ENCODE measurements at places on chromosomes 1 and 21.

DNA sequence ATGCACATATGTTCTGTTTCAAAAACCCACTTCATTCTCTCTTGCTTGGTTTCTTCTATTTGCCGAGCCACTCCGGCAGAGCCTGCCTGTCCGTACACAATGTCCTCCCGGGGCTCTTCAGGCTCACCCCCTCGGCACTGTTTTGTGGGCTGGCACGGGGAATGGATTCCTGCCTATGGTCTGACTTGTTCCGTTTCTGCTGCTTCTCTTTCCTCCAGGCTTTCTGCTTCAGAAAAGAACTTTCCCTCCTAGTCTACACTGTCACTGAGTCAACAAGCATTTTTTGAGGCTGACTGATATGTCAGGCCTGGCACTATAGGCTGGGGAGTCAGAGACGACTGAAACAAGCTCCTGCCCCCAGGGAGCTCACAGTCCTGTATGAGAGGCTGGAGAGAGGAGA lies 28.4 kb upstream of the SARS1 start:
- DNase-seq, result peak; percentile 29

- DNase-seq, result no peak
Observed at GRCh38 chr1:119038363-119038762, 50.2 kb upstream of the TBX15 start.

DNA sequence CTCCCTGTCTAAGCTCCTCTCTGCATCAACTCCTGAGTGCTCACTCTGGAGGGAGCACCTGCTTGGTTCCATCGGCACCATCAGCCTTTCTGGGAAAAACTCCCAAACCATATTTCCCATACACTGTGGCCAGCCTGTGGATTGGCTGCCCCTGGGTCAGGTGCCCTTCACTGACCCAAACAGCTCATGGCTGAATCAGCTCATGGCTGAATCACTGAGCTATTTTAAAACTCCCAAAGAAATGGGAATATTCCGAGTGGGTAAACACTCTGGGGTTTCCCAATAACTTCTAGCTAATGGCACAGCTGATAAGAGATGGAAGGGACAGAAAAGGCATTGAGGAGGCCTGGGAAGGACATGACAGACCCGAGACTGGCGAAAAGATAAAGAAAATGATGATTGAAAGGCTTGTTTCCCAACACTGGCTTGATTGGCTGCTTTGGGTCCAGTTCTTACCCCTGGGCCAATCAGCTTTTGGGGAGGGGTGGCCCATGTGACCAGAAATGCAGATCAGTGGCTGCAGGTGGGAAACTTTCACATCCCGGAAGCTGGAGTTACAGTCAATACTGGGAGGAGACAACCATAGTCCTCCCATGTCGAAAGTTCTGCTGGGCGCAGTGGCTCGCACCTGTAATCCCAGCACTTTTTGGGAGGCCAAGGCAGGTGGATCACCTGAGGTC lies 37.3 kb upstream of the KAZN start:
- peak; percentile 72 for DNase-seq

- peak; percentile 23 for DNase-seq
Observed at GRCh38 chr1:89277725-89278124, 5.1 kb upstream of the GBP5 start.

GRCh38 chr1:57500136-57500830 lies 76.4 kb upstream of the DAB1 start:
- no peak for DNase-seq

- DNase-seq, result no peak
Observed at GRCh38 chr1:176466514-176466913, 3.5 kb downstream of the PAPPA2 start.

DNA sequence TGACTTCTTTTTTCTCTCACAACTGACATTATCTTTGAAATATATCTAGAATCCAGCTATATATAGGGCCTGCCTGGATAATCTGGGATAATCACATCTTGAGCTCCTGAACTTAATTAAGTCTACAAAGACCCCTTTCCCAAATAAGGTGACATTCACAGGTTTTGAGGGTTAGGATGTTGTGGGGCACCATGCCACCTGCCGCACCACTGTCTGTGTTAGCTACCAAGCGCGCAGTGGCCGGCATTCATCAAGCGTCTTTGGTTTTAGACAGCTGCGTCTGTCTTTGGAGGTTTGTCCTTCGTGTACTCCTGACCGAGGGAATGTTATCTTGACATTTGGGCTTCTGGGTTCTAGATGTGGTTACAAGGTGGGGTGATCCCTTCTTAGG lies 7.5 kb downstream of the TRAPPC10 start:
- no peak for DNase-seq

GRCh38 chr1:106268070-106268469 lies 788.4 kb upstream of the PRMT6 start:
- DNase-seq, result no peak

GRCh38 chr1:13832100-13832499 lies 132.1 kb downstream of the PRDM2 start:
- no peak for DNase-seq

DNA sequence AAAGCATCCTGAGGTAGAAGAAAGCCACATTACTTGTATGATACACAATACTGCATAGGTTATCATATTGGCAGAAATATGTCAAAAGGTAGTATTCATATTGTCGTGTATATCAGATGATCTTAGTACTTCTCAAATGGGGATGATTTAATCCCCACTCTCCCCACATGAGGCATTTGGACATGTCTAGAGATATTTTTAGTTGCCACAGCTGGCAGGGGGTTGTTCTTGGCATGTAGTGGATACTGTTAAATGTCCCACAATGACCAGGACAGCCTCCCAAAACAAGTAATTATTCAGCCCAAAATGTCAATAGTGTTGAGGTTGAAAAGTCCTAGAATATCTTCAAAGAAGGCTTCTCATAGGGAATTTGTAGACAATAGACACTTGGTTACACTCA lies 162.8 kb downstream of the NEGR1 start:
- no peak for DNase-seq

DNA sequence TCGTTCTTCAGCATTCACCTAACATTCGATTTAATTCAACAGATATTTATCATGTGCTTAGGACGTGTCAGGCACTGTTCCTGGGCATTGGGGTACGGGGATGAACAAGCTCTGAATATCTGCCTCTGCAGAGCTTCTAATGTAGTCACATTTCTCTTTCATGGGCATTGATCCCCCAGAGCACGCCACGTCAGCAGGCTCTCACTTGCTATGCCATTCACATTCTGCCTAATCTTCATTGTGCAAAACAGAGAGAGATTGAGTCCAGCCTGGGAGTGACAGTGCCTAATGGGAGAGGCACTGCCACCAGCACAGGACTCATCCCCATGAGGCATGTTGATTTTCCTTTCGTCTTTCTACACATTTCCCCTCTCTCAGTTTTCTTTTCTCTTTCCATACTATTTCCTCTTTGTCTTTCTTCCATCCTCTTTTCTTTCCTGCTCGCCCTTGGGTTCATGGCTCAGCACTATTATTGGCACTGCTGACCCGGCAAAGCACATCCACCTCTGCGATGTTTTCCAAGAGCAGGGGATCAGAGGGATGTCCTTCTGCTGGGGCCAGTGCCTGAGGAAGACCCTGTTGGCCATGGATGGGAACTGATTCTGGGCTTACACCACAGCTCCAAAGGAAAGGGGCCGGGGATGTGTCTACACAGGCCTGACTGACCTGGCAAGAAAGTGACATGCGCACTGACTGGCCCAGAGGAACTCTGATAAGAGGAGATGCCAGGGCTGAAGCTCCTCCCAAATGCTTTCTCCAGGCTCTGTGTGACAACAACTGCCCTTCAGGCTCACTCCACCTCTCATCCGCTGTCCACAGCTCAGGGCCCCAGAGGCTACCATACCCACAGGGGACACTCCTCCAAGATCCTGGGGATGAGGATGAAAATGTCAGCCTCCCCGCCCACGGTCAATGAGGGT lies 195.9 kb downstream of the TOMM20 start:
- no peak for DNase-seq

DNA sequence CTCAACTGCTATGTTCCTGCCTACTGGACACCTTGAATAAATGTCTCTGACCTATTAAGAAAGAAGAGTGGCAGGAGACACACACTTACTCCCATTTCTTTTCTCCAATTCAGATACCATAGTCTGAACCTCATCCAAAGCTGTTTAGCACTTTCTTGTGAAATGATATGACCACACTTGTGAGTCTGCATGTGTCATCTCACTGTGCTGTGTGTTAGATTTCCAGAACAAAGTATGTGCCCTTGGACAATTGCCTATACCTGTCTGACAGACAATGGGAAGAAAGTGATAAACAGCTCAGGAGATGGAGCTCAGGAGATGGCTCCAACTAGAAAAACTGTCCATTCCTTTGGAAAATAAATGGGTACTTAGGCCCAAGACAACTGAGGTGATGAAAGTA lies 48.4 kb downstream of the USP48 start:
- no peak for DNase-seq

DNA sequence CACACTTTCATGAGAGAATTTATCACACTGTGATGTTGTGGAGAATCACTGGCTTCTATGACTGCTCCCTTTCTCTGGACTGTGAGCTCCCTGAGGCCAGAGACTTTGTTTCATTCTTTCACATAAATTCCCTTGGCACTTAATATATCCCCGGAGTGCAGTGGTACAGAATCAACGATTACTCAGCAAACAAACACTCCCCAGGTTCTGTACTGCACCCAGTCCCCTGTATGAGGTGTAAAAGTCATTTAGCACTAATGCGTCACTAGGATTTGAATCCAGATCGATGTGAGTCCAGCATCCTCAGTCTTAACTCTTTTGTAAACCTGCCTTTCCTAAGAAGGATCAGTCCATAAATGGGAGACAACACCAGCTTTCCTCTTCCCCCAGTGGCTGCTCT lies 6.8 kb upstream of the UTP25 start:
- no peak for DNase-seq

DNA sequence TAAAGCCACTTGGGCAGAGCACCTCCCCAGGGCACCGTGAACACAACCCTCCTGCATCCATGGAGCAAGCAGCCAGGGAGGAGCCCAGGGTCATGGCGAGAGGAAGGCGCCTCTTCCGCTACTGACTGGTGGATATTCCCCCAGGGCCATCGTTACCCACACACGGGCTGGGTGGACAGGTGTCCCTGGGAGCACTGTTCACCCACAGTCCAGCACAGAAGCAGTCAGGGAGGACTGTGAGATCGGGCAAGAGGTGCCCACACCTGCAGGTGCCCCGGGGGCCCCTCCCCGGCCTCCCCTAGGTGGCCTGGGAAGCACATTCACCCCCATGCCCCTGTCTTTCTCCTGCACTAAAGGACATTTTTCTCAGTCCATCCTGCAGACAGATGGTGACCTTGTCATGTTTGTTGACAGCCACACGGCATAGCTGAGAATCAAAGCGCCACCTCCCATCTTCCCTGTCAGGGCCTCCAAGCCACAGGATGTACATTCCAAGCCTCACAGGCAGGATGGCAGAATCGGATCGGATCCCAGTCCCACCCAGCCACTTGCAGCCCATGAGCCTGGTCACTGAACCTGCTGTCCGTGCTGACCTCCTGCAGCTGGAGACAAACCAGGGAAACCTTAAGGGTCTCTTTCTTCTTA lies 160.2 kb downstream of the PRDM16 start:
- no peak for DNase-seq

GRCh38 chr1:160205242-160206035 lies at the start of gene PEA15:
TSS of gene PEA15 (plus strand) at chr1:160205384. CDS start at chr1:160211545, 6,161 bp downstream.
- DNase-seq, result peak; percentile 90

GRCh38 chr1:9717193-9718005 lies 65.9 kb downstream of the PIK3CD start:
- DNase-seq, result no peak

GRCh38 chr21:16108561-16109075 lies 378.8 kb downstream of the USP25 start:
- DNase-seq, result no peak

- peak; percentile 76 for DNase-seq
Observed at GRCh38 chr1:209692745-209693504, 11.7 kb upstream of the HSD11B1 start.

DNA sequence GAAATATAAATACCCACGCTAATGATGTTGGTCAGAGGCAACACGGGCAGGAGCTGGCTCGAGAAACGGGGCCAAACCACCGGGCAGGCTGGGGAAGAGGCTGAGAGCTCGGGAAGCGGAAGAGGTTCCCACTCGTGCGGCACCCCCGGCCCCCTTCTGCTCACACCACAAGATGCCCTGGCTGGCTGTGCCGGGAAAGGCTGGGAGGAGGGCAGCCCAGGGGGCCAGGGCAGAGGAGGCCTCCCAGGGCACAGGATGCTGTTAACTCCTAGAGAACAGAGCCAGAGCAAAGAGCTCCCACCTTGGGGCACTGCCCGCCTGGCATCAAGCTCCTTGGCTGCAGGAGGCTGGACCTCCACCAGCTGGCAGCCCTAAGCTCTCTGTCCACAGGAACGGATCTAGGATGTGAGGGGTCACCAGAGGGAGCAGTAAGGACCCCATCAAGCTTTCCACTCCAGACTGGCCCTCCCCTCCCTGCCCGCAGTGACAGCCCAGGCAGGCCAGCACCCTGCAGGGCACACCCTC lies 44.8 kb downstream of the CASZ1 start:
- DNase-seq, result no peak

GRCh38 chr1:30744060-30744756 lies 13.4 kb downstream of the LAPTM5 start:
- DNase-seq, result no peak

- no peak for DNase-seq
Observed at GRCh38 chr1:59152511-59152910, 144.4 kb upstream of the FGGY start.

DNA sequence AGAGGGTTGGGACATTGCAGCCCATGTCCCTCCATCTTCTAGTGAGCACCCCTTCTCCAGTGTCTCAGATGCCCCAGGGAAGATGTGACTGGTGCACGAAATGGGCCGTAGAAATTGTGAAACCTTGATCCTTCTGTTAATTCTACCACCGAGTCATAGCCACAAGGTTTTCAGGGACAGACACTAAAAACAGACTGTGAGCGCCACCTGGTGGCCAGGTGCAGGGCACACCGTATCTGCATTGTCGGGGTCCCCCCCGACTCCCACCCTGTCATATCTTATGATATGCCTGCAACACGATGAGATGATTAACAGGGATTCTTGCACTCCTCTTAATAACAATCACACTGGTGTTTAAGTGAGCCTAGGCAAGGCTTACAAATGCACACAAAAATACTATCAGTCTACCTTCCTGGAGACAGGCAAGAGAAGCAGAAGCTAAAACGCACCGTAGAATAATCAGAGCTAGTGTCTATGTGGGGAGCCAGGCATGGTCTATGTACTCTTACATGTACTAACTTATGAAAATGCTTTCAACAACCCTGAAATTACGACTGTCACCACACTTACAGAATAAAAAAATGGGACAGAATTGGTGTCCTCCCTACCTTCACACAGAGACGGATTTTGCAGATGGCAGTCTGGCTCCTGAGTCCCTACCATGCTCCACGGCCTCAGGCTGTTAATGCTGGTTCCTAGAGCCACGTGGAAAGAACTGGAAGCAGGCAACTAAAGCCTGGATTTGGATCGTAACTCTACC lies 57.9 kb downstream of the FHAD1 start:
- DNase-seq, result peak; percentile 47

- no peak for DNase-seq
Observed at GRCh38 chr1:219938706-219939105, 10.3 kb upstream of the SLC30A10 start.
